AG09309 (cell line): ENCODE measurements at places on chromosomes 12 and 14.

- DNase-seq: no peak
These were observed 824 bp upstream of the TARBP2 start for GRCh38 chr12:53500142-53500775.

DNA sequence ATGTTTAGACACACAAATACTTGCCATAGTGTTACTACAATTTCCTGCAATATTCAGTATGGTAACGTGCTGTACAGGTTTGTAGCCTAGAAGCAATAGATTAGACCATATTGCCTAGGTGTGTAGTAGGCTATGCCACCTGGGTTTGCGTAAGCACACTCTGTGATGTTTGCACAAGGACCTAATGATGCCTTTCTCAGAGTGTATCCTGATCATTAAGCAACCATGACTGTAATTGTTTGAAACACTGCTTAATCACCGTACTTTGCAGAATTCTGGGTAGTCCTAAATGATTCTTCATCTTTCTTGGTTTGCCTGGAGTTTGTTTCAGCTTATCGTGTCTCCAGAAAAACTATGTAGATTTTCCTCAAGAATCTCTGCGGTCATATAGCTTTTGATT is 11.2 kb upstream of the TCP11L2 start:
- DNase-seq: no peak

DNA sequence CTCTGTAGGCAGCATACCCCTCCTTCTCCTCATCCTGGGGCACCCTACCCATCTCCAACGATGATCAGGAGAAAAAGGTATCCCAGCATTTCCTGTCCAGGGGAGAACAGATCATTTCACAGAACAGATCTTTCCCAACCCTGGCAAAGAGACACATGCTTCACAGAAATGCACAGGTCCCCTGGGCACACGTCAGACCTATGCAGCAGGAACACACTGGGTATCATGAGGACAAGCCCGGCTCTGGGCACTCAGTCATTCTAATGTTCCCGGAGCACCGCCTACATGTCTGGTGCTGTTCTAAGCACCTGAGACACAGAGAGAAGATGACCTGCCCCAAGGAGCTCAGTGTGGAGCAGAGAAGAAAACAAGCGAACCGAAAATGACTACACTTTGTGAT is 56.2 kb downstream of the ACTN1 start:
- DNase-seq: no peak

- DNase-seq: no peak
These were observed 183.8 kb downstream of the FOXA1 start for GRCh38 chr14:37411079-37411735.

- DNase-seq: no peak
These were observed at the start of the genes LRRIQ1 and TSPAN19 for GRCh38 chr12:85036234-85036707. TSS of gene LRRIQ1 (plus strand) at chr12:85036351. CDS start at chr12:85038177, 1,826 bp downstream. TSS of gene TSPAN19 (minus strand) at chr12:85036277. CDS start at chr12:85029946, 6,331 bp downstream.

GRCh38 chr12:46159309-46159901 is 109.4 kb downstream of the SLC38A1 start:
- DNase-seq: no peak

DNA sequence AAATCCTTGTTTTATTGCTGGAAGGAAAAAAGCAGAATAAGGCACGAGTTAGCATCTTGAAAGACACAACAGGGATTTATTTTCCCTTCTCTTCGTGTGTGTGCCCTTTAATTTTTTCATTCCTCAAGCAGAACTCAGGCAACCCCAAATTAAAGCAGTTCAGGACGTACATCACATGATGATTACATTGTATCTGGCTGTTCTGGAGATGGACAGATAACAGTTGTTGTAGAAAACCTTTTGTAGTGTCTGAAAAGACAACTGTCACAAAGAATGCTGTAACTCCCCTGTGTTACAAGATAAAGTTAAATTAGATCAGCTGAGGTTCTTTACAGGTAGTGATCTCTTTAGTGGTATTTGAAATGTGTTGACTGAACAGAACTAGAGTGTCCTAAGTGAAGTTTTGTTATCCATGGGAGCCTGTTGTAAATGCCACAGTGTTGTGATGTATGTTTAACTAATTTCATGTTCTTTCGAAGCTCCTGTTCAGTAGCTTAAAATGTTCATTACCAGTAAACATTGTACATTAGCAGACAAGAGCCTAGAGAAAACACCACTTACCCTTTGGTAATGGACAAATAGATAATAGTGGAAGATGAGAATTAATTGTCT is 58.5 kb downstream of the TMTC2 start:
- no peak for DNase-seq

- DNase-seq: no peak
These were observed 333.9 kb upstream of the LMO3 start for GRCh38 chr12:16939871-16940306.

DNA sequence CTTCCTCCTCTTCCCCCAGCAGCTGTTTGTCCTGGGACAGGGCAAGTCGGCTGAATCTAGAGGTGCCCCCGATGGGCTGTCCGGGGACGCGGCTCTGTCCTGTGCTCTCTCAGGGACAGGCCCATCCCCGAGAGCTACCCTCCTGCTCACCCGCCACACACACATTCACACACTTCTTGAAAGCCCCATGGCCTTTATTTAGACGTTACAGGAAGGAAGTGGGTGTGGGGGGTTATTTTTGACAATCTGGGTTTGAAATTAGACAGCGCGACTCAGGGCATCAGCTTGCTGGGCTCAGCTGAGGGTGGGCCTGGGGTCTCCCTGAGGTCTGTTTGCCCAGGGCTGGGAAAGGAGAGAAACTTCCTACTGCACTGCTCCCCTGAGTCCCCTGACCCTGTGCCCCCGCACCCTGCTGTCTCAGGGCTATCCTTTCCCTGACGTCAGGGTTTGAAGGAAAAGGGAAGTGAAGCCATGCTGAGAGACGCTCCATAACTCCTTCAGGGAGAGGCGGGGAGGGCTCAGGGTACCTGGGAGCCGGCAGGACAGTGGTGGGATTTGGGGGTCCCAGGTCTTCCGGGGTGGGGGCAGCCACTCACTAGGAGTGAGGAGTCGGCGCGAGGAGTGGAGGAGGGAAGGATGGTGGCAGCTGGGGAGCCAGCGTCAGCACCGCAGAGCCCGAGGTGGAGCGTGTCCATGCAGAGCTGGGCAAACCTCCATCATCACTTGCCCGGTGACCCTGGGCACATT is 8.1 kb downstream of the PTPN6 start:
- DNase-seq: no peak

- no peak for DNase-seq
These were observed 63.8 kb downstream of the IRF2BPL start for GRCh38 chr14:76964695-76965094.

DNA sequence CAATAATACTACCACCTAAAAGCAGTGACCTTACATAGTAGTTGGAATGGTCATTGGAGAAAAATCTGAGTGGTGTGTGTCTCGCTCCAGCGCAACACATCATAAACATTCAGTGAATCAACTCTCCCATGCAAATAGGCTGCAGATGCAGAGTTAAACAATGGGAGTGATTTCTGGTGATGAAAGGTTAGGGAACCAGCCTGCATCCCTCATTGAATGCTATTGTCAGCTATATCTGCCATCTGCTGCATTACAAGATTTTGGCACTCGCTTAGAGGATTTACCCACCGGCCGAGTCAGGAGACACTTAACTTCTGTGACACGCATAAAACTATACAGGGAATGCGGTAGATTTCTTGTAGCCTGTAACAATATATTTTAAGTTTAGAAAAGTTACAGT is 900.9 kb downstream of the FLRT2 start:
- no peak for DNase-seq

GRCh38 chr12:27057543-27057942 is 24.8 kb downstream of the C12orf71 start:
- no peak for DNase-seq

- no peak for DNase-seq
These were observed 8.1 kb downstream of the LRRC43 start for GRCh38 chr12:122190842-122191668.

- DNase-seq: no peak
These were observed 844.3 kb downstream of the GALC start for GRCh38 chr14:87148655-87149054.
